ENCODE measurements at places on chromosomes 7 and 10.

- no peak for DNase-seq
These were observed 245.9 kb downstream of the MTERF1 start for GRCh38 chr7:91634485-91635177.

- DNase-seq = no peak
These were observed 15.0 kb downstream of the KAT6B start for GRCh38 chr10:74841265-74841973.

DNA sequence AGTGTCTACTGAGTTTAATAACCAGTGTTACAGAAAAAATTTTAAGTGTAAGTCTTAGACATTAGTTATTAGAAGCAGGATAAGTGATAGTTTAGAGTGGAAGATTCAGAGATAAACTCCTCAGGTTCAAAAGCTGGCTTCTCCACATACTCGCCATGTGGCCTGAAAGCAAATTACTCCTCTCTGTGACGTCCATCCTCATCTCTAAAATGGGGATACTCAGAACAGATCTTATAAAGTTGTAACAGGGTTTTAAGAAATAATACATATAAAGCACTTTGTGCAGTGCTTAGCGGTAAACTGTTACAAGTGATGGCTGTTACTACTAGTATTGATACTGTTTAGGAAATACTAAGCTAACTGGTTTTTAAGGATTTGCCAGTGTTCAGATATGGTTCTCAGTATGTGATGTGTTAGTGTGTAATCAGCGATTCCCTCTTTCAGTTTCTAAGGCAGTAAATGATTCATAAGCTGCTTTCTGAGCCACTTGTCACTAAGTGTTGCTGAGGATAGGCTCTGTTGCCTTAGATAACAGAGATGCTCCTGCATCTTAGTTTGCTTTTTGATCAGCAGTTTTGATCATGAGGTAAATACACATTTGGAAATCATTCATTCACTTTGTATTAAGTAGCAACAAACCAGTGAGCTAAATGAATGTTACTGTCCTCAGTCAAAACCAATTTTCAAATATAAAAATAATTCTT lies 58.7 kb downstream of the CYP51A1 start:
- no peak for DNase-seq

DNA sequence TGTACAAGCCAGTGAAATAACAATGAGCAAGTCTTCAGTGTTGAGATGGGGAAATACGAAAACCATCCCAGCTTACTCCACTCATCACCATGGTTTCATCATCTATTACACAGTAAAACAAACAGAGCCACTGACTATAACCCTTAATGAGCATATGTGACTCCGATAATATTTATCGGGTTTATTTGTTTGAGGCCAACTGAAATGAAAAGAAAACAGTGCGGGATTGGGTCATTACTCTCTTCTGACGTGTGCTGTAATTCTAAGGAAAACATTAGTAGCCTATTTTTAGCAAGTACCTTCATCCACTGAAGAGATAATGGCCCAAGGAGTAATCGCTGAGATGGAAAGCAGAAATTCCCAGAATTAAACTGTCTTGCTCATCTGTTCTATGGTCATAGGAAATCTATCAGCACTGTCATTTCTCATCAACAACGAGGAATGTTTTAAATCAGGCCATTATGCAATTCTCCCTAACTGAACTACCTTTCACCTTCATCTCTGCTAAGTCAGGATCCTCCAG lies 716.5 kb downstream of the INHBA start:
- DNase-seq = peak; percentile 93

DNA sequence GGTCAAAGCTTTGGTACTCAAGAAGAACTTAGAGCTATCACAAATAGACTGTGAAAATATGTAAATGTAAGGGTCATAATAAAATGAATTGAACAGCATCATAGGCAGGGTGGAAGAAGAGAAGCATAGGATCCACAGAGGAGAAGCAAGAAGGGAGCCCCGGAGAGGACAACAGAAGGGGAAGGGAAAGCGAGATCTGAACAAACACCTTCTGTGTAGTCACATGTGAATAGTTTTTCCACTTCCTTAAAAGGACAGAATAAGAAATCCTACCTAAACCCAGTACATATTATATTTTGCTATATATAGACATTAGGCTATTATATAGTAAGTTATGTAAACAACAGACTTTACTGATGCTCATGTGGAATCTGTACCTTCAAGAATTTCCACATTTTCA lies 160.2 kb downstream of the DKK1 start:
- no peak for DNase-seq

DNA sequence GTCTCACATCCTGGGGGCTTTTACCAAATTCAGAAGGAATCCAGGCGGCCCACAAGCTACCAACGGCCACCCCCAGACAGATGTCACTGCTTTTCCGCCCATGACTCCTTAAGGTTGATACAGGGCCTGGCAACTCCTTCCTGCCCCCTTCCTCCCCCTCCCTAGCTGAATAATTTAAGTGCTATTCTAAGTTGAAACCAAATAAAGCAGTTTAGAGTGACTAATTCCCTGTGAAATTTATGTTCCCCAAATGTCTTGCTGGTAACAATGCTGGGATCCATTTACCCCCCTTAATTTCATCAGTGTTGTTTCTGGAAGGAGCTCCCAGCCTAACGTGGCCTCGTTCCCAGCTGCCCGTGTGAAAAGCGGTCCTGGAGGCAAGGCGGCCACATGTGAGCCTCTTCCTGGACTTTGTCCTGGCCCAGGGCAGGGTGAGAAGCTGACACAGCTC lies 109.6 kb downstream of the TMEM130 start:
- peak; percentile 3 for DNase-seq

DNA sequence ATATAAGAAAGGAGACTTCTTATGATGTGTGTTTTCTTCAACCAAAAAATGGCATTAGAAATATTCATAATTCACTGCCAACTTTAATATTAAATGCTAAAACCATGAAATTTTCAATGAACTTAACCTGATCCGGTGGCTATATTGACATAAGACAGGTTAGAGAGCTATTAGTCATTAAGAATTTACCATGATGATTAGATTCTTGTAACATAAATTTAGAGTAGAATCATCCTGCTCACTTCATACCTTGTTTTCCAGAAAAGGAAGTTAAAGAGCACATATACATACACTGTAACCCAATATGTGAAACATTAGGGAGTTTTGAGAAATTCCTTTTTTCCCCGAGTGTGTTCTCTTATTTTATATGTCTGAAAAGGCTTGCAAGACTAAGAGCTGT lies 430.3 kb upstream of the SEMA3A start:
- no peak for DNase-seq

DNA sequence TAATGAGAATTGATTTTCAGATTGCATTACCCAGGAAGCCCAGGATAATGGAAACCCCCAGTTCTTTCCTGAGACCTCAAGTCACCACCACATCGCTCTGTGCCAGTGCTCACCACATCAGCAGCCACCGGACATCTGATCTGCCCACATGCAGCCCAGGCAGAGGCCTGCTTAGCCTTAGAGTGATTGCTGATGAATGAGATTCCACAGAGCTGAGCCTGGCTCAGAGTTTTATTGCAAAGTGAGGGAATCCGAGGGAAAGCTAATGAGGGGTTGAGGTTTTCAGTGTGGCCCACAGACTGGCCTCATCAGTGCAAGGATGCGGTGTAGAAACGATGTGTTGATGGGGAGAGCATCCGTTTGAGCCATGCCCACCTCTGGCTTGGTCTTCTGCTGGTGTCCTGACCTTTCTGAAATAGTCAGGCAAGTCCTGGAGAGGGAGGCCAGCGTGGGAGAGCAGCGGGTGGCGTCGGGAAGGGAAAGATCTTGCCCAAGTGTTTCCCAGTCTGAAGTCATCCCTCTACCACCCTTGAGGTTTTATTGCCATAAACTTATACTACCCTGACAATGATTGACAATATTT lies 120.3 kb downstream of the ITIH5 start:
- DNase-seq = no peak

DNA sequence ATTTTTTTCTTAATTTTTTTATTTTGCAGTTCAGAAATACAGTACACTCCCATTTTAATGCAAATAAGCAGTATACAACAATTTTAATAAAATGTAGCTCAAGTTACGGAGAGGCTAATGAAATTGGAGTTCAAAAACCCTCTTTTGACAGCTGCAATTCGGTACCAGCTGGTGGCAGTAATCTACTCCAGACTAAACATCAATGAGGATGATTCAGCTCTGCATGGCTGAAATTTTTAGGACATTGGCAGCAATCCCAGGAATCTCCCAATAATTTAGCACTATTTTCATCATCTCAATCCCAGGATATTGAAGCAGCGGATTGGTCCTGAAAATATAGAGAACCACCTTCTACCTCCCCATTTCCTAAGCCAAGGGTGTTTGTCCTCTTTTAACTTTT lies 278.8 kb downstream of the CACNA2D1 start:
- peak; percentile 75 for DNase-seq

GRCh38 chr10:33085313-33085833 lies 127.3 kb upstream of the ITGB1 start:
- no peak for DNase-seq

DNA sequence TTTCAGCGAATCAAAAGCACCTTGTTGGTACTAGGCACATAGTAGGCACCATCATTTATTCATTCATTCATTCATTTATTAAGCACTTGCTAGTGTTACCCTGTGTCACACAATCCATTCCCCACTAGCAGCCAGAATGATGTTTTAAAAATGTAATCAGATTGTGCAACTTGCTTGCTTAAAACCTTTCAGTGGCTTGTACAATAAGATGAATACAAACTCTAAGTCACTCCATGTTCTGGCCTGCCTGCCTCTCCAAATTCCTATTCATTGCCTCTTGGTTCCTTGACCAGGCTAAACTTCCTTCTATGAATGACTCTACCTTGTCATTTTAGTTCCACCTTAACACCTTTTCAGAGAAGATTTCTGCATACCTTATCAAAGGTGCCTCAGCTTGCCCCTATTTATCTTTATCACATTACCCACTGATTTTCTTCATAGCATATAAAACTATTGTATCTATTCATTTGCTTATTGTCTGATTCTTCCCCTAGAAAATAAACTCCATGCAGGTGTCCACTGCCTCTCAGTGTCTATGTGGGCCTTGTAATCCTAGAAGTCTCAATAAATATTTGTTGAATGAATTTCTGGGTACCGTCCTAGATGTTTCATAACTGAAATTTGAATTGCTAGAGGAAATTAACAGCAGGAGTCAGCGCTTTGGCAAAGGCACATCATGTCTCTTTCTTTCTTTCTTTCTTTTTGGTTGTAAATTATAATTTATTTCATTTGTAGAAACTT lies 169.5 kb downstream of the TMEM26 start:
- peak; percentile 61 for DNase-seq

- DNase-seq = no peak
These were observed 882 bp upstream of the GAL3ST4 start for GRCh38 chr7:100169147-100169850.

DNA sequence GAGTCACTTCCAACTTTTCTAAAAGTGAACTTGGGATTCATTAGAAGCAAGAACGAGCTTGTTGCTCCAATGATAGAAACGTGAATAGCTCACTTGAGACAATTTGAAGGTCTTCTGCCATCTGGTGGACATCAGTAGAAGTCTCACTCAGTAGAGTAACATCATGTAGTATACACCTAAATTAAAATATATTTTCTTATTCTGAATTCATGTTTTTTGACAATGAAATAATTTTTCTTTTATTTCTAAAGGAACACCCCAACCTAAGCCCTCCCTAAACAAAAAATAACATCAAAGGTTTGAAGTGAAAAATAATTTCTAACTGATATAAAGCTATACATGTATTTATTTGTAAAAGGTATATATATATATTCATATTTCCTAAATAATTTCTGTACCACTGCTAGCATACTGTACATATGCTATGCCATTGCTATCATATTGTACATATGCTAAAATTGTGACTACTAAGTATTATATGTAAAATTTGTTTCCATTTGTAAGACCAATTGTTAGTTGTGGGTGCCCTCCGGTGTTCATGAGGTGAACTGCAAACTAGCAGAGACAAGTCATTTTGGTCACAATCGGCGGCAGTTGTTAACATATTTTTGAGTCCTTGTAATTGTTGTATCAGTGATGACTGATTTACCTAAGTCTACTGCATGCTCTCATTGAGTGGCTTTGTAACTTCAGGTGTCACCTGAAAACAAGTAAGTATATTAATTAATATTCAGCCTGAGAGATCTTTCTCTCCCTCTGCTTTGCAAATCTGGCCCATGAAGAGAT lies 121.9 kb downstream of the PTPRZ1 start:
- DNase-seq = peak; percentile 86

DNA sequence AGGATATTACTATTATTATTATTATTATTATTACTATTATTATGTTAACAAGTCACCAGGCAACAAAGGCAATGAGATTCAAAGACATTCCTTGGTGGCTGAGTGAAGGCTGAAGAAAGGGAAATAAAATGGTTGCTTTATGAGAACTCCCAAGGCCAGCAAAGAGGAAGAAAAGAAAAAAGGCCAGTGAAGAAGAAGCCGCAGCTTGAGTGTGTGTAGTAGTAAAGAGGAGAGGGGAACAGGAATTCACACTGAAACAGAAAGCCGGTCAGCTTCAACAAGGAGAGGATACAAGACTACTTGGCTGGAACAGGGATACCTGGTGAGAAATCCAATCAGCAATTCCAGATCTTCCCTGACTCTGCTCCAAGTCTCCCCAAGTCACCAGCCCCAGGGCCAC lies 42.4 kb downstream of the PLXNA4 start:
- no peak for DNase-seq

GRCh38 chr10:123706236-123706635 lies 40.1 kb downstream of the GPR26 start:
- no peak for DNase-seq

DNA sequence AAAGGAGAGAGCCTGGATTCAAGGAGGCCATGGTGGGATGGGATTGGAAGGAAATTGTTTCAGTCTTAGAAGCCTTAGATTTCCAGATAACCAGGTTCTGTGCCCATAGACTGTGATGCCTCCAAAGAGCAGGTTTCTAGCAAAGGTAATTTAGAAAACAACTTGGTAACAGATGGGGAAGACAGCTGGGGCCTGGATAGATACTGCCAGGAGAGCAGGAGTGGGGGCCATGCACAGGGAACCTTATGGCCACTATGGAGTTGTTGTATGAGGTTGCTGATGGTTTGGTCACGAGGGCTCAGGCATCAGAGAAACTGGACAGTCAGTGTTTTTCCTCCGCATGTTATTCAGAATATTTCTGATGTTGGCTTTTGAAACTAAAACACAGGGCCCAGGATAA lies 901.9 kb downstream of the LRMDA start:
- no peak for DNase-seq

DNA sequence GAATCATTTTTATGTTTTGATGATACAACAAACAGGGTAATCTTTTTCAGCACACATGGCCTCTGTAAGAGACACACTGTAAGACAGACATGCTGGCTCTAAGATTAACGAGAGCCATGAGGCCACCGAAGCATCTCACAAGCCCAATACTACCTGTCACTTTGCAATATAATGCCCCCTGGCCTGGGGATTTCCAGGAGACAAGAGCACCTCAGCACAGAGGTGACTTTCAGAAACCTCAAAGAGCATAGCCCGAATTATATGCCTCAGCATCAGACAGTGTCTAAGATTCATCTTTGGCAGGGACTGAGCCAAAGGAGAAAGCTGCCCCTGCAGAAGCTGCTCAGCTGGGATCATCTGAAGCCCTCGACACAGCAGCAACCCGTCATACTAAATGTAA lies 44.2 kb upstream of the TMEM213 start:
- no peak for DNase-seq

- DNase-seq = no peak
These were observed 106.2 kb upstream of the CACNA2D1 start for GRCh38 chr7:82549616-82550285.

Data from adipocyte (in vitro differentiated cells).